ENCODE measurements at places on chromosomes 12 and 14. TPM values are rescaled to one million over a fixed set of nuclear protein-coding genes. Genes with fewer than 3 reads are reported as not detected.

DNA sequence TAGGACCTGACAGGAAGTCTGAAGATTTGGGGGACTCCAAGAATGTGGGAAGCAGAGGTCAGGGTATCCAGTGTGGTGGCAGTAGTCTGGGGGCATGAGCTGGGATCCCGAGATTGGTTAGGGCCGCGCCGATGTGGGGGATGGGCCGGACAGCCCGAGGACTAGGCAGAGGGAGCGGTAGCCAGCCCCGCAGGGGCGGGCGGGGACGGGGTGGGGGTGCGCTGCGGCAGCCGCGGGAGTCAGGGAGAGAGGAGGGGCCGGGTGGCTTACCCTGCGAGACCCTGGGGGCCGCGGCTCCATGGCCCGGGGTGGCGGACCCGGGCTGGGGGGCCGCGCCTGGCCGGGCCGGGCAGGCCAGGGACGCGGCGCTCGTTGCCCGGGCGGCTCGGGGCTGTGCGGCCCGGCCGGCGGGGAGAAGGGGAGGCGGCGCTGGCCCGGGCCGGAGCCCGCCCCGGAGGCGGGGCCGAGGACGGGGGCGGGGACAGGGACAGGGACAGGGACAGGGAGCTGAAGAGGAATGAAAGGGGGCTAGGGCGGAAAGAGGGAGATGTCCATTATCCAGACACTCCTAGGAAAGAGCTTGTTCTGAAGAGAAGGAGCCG is 5.6 kb downstream of the ZNF385A start:
- H3K4me1 ChIP-seq, result peaks cover 65% of the 10 kb centered on the region
- no peaks in the 10 kb centered on the region for H3K27me3 ChIP-seq
- H3K27ac ChIP-seq, result peak overlapping the region; percentile 56
- peak overlapping the region; percentile 63 for H3K4me3 ChIP-seq

- H3K4me3 ChIP-seq, result no peak overlapping the region
- no peaks in the 10 kb centered on the region for H3K27me3 ChIP-seq
- no peak for DNase-seq
- H3K4me1 ChIP-seq, result peaks cover 20% of the 10 kb centered on the region
- H3K36me3 ChIP-seq, result peaks cover 9% of the 10 kb centered on the region
These were observed 188.3 kb upstream of the BCL2L14 start for GRCh38 chr12:11882301-11883019.

GRCh38 chr14:92651758-92652406 is 96.5 kb downstream of the LGMN start:
- DNase-seq, result peak; percentile 52
- H3K4me3 ChIP-seq, result no peak overlapping the region
- no peaks in the 10 kb centered on the region for H3K36me3 ChIP-seq
- H3K27me3 ChIP-seq, result no peaks in the 10 kb centered on the region
- H3K27ac ChIP-seq, result no peak overlapping the region

DNA sequence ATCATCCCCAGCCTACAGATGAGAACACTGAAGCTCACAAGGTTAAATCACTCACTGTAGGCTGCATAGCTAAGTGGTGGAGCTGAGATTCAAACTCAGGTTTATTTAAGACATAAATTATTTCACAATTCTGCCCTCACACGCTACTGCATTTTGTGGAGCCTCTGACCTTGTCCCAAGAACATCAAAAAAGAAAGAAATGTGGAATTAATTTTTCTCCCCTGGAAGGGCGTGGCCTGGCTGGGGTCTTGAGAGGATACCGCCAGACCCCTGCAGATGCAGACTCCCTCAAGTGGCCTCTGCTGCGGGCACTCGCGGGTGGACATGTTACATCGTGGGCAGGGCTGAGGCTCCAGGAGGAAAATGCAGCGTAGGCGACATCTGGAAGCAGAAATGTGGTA is 40.6 kb downstream of the LTBP2 start:
- no peak overlapping the region for H3K4me3 ChIP-seq
- DNase-seq, result peak; percentile 63
- H3K4me1 ChIP-seq, result peaks cover 6% of the 10 kb centered on the region
- H3K36me3 ChIP-seq, result no peaks in the 10 kb centered on the region

GRCh38 chr12:62196146-62196545 is 64.1 kb upstream of the USP15 start:
- H3K36me3 ChIP-seq, result no peaks in the 10 kb centered on the region
- H3K4me1 ChIP-seq, result peaks cover 14% of the 10 kb centered on the region
- H3K27me3 ChIP-seq, result no peaks in the 10 kb centered on the region
- no peak overlapping the region for H3K4me3 ChIP-seq

DNA sequence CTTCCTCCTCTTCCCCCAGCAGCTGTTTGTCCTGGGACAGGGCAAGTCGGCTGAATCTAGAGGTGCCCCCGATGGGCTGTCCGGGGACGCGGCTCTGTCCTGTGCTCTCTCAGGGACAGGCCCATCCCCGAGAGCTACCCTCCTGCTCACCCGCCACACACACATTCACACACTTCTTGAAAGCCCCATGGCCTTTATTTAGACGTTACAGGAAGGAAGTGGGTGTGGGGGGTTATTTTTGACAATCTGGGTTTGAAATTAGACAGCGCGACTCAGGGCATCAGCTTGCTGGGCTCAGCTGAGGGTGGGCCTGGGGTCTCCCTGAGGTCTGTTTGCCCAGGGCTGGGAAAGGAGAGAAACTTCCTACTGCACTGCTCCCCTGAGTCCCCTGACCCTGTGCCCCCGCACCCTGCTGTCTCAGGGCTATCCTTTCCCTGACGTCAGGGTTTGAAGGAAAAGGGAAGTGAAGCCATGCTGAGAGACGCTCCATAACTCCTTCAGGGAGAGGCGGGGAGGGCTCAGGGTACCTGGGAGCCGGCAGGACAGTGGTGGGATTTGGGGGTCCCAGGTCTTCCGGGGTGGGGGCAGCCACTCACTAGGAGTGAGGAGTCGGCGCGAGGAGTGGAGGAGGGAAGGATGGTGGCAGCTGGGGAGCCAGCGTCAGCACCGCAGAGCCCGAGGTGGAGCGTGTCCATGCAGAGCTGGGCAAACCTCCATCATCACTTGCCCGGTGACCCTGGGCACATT is 8.1 kb downstream of the PTPN6 start:
- peak; percentile 63 for DNase-seq
- H3K27ac ChIP-seq, result peak overlapping the region; percentile 53
- no peak overlapping the region for H3K4me3 ChIP-seq
- H3K36me3 ChIP-seq, result no peaks in the 10 kb centered on the region
- no peaks in the 10 kb centered on the region for H3K27me3 ChIP-seq

GRCh38 chr12:39144613-39145061 is 239.2 kb upstream of the CPNE8 start:
- no peaks in the 10 kb centered on the region for H3K4me1 ChIP-seq
- no peaks in the 10 kb centered on the region for H3K36me3 ChIP-seq
- no peak overlapping the region for H3K4me3 ChIP-seq
- H3K27ac ChIP-seq, result no peak overlapping the region
- peaks cover 38% of the 10 kb centered on the region for H3K27me3 ChIP-seq

DNA sequence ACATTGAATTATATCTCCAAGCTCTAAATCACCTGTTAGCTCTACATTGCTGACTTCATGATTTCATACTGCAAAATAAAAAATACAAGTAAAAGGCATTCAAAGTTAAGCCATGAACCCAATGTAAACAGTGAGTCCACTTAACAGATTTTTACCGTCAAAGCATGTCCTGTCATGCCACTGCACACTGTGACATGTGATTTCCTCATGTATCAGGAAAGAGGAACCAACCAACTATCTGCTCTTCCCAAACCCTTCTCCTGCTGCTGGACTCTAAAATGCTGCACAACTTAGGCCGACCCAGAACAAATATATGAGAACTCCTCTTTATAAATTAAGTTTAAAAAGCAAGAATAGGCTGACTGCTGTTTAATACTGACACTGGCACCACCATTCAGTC is 37.5 kb downstream of the TM7SF3 start:
- no peak overlapping the region for H3K27ac ChIP-seq
- H3K4me1 ChIP-seq, result no peaks in the 10 kb centered on the region
- no peak overlapping the region for H3K4me3 ChIP-seq
- no peaks in the 10 kb centered on the region for H3K36me3 ChIP-seq

DNA sequence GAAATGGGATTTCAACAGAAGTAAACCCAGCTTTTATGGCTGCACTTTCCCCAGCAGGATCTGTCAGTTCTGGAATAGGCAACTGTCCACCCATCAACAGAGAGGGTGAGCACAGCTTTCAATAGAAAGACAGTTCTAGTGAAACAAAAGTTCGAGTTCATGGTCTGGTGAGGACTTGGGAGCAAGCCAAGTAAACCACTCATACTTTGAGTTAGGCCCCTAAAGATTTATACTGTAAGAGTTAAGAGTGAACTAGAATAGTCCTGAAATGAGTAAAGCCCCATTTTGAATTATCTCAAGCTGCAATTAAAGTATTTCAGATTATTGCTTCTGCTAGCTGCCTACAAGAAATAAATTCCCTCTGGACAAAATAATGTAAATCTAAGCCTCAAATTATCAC is 82.6 kb downstream of the METTL25 start:
- DNase-seq, result no peak
- H3K4me3 ChIP-seq, result no peak overlapping the region
- H3K27ac ChIP-seq, result no peak overlapping the region
- peaks cover 44% of the 10 kb centered on the region for H3K36me3 ChIP-seq

- H3K4me3 ChIP-seq, result no peak overlapping the region
- no peaks in the 10 kb centered on the region for H3K4me1 ChIP-seq
- H3K27me3 ChIP-seq, result no peaks in the 10 kb centered on the region
- no peaks in the 10 kb centered on the region for H3K36me3 ChIP-seq
- H3K27ac ChIP-seq, result no peak overlapping the region
These were observed 222.3 kb upstream of the NOS1 start for GRCh38 chr12:117583677-117584225.

DNA sequence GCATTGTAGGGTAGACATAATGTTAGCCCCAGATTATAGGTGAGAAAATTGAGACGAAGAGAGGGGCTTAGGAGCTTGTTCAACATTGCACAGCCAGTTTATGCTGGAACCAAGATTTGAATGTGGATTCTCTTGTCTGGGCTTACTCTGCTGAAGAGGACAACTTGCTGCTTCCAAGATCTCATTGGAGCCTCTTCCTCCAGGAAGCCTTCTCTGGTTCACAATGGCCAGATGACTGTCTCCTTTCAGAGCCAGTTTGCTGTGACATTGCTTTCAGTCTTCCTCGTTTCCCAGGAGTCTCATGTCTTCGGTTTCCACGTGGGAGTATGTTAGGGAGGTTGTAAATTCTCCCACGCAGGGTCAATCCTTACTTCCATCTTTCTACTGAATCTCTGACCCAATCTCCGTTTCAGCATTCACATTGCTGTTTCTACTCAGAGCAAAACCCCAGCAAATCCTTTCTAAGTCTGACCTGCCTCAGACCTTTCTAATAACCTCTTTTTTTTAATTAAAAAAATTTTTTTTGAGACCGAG is 62.2 kb upstream of the LHX5 start:
- H3K36me3 ChIP-seq, result no peaks in the 10 kb centered on the region
- DNase-seq, result no peak
- no peaks in the 10 kb centered on the region for H3K4me1 ChIP-seq
- peaks cover 5% of the 10 kb centered on the region for H3K27me3 ChIP-seq

GRCh38 chr14:95068080-95068479 is 89.2 kb downstream of the DICER1 start:
- DNase-seq, result no peak
- peaks cover 5% of the 10 kb centered on the region for H3K27me3 ChIP-seq
- no peak overlapping the region for H3K4me3 ChIP-seq
- H3K36me3 ChIP-seq, result no peaks in the 10 kb centered on the region
- H3K4me1 ChIP-seq, result no peaks in the 10 kb centered on the region
- no peak overlapping the region for H3K27ac ChIP-seq

DNA sequence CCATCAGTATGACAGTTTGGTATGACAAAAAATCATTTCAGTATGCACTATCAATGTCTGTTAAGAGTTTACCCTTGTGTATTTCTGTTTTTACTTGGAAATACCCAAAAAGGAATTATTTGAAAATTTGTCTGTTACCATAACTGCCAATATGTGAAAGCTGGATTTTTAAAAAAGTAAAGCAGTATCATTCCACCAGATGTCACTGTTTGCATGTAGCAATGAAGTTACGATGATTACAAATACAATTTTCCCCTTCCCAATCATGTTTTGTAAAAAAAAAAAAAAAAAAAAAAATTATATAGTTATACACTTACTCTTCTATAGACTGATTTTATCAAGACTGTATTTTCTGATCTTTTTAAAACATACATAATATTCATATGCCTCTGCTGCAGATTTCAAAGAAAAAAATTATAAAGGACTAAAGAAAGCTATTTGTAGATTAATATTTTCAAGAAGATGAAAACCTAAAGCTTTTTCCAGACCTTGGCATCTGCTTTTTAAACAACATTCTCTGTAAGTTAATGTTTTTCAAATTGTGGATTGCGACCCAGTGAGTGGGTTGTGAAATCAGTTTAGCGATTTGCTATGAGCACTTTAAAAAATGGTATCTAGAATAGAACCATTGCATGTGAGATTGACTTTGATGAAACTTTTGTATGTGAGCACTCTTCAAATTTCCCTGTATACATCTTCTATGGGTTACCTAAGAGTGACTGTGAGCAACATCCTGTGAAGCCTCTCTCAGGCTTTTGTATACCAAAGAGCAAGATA is 114.2 kb downstream of the TTC6 start:
- no peaks in the 10 kb centered on the region for H3K4me1 ChIP-seq
- no peaks in the 10 kb centered on the region for H3K36me3 ChIP-seq
- DNase-seq, result no peak
- no peak overlapping the region for H3K4me3 ChIP-seq
- H3K27me3 ChIP-seq, result no peaks in the 10 kb centered on the region

DNA sequence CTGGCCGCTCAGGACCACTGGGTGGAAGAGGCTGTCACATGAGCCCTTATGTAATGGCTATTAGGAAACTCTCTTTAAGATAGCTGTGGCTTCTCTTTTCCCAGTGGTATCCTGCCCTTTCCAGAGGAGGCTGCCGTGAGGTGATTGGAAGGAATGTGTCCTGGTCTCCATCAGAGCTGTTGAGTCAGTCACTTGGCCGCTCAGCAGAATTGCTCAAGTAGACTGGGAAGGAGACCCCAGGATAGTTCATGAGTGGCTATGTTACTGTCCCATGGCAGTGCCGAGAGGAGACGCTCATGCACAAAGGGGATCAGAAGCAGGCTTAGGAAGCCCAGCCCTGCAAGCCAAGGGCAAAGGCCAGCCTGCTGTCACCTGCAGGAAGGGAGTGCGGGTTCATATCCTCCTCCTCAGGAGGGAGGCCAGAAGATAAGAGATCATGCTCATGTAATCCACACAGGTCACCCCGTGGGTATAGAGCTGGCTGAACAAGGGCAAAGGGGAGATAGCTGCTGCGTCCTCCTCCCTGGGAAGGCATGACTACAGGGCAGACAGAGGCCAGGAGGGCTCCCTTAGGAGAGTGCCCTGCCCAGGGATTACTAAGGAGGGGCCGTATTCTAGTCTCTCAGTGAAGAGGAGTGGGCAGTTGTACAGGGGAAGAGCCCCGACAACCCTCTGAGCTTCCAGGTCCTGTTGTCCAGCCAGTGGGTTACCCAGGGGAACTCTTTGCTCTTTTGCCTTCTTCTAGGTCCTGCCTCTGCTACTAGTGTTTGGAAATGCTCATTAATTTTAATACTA is 137.0 kb upstream of the MAX start:
- peak; percentile 20 for DNase-seq
- no peaks in the 10 kb centered on the region for H3K36me3 ChIP-seq
- no peaks in the 10 kb centered on the region for H3K4me1 ChIP-seq

DNA sequence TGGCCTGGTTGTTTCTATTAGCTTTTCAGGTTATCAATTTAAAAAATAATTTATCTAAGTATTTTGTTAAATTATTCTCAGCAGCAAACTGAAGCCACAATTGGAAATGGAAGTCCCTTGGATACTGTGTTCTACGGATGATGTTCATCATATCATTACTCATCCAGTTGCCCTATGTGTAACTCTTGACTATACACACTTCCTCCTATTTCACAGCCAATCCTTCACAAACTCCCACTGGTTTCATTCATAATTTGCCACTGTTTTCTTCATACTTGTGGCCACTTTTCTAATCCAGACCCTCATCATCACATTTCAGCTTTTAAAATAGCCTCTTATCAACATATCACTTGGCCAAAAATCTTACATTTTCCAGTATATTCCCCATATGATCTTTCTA is 84.0 kb downstream of the CATSPERB start:
- H3K4me3 ChIP-seq, result no peak overlapping the region
- DNase-seq, result no peak
- H3K27me3 ChIP-seq, result no peaks in the 10 kb centered on the region
- H3K4me1 ChIP-seq, result no peaks in the 10 kb centered on the region

Gene USP5
- 127 TPM for total RNA-seq

Gene MGP
- total RNA-seq, result 84.9 TPM
